AG09319 (cell line): ENCODE measurements at places on chromosomes 5 and 9.

DNA sequence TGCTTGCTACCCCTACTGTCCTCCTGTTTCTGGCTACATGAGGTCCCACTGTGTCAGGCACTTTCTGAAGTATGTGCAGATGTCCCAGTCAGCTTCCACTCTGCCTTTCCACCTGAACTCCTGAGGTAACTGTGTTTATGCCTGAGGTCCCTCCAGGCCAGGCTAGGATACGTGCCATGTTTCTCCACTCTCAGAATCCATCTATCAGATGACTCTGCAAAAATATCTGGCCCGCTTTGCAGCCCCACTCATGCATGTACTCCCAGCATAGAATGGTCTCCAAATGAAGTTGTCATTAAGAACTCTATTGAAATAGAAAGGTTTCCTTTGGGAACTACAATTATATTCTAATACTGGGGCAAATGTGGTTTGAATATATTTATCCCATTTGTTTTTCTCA lies 231.9 kb upstream of the RASEF start:
- DNase-seq = no peak

- DNase-seq = no peak
Measured at GRCh38 chr9:137658781-137659180, 40.0 kb downstream of the EHMT1 start.

DNA sequence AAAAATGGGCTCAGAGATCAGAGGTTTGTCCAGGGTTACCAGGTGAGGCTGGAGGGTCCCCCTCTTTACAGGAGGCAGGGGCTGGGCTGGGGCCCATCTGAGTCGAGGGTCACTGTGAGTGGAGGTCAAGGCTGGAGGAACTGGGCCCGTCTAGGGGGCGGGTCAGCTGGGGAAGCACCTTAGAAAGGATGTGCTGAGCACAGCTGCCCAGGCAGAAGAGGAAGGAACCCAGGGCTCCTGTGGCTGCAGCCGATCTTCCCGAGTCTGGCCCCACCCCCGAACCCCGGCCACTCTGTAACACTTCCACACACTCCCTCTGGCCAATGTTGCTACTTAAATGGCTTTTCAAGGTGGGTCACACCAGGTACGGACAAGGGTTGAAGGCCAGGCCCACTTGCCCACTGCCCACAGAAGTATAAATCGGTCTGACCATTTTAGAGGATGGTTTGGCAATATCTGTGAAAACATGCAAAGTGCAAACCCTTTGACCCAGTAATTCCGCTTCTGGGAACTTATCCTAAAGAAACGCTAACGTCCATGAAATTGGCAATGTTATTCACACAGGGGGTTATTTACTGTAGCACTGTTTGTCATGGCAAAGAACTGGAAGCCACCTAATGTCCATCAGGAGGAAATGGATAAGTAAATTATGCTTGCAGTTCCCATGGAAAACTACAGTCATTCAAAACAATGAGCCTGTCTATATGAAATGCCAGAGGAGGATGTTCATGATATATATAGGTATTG lies 30.5 kb upstream of the EEIG1 start:
- no peak for DNase-seq

DNA sequence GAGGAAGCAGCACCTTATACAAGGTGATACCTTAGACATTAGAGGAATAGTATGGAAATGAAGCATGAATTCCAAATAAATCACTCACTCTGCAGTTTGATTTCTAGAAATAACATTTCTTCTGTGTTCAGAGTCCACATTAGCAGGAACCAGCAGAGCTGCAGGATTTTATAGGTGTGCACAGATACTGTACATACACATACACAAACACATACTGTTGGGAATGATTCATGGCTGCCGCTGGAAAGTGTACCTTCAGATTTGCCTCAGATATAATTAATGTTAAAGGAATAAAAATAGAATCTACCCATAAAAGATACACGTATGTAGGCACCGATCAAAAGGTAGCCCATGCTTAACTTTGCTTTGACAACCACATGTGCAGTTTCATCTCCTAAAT lies 578.1 kb downstream of the CSNK1G3 start:
- DNase-seq = no peak

- DNase-seq = no peak
Measured at GRCh38 chr5:81925009-81925408, 46.8 kb upstream of the ATG10 start.

- no peak for DNase-seq
Measured at GRCh38 chr9:128150594-128151308, 1.5 kb downstream of the LCN2 start.

DNA sequence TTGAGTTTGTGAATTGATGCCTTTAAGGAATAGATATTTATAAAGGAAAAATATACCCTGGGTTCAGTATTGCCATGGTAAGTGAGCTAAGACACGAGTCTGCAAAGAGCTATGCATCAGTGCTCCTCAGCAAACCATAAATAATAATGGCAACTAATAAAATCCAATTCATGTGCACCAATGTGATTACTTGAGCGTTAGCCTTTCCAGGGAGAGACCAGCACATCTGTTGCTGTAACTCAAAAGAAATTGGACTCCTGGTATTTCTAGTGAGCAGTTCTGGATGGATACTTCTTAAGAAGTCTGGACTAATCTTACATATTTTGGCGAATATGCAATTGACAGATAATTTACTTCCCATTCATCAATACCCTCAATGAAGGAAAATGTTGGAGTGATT lies 373.3 kb downstream of the ARHGEF28 start:
- no peak for DNase-seq

GRCh38 chr5:9071524-9071923 lies 474.4 kb downstream of the SEMA5A start:
- no peak for DNase-seq

DNA sequence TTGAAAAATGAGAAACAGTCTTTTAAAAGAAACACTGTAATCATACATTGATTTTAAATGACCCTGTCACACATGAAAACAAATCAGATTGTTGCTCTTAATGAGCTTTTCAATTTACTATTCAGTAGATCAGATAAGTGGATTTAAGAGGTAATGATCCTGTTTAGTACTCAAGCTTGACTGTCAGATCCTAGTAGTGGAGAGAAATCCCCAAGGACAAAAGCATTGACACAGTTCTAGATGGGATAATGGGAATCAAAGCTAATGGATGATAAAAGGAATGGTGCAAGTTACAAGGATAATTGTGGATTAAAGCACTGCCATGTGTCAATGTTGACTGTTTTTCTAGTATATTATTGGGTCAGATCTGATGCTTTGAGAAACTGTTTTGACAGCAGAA lies 142.3 kb upstream of the TLX3 start:
- DNase-seq = no peak

DNA sequence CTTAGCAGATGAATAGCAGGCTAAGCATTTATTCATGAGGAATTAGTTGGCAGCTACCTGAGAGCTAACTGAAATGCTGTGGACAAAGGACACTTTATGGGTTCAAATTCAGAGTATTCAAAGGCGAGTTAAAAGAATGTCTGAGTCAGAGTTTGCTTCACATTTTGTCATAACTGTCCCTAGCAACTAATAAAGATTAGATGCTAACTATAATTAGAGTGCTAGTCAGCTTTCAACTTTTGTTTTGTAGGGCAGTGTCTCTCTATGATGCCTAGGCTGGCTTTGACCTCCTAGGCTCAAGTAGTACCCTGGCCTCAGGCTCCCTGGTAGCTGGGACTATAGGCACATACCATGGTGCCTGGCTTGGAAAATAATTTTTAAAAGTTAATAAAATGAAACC lies 4.6 kb downstream of the SMC5 start:
- no peak for DNase-seq

GRCh38 chr5:115377468-115378217 lies 81.2 kb upstream of the CCDC112 start:
- peak; percentile 77 for DNase-seq

DNA sequence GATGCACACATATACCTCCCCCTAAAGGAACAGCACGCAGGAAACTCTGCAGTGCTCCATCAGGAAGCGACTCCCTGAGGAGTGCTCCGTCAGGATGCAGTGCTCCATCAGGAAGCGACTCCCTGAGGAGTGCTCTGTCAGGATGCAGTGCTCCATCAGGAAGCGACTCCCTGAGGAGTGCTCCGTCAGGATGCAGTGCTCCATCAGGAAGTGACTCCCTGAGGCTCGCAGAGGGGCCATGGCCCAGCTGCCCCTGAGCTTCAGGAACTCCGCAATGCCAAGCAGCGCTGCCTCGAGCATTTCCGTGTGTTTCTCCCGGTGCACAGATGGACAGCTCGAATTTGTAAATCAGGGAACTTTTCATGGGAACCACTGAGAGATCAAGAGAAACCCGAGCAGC lies 88.1 kb downstream of the PAX5 start:
- DNase-seq = no peak

- DNase-seq = no peak
Measured at GRCh38 chr5:142506756-142507155, 179.1 kb downstream of the FGF1 start.

DNA sequence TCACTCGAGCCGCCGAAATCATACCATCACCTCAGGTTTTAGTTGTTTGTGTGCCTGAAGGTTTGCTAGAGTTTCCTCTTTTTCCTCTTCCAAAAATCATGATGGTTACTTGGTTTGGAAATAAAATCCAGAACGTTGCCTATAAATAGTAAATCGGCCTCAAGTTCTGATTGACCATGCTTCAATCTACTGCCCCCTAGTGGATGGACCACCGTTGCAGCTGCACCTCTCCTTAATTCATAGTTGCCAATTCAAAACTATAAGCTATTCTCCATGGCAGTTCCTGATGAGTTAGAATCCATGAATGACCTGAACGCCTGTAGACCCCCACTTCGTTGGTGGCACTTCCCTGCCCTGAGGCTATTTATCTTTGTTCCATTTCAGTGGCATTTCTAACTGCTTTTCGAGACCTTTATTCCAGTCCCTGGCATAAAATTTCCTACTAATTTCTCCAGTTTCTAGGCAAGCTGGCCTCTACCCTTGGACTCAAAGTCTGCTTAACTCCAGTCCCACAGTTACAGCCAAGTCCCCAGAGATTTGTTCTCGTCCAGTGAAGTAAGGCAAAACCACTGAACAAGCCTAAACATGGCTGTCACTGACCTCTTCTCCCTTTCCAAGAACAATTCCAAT lies 422.6 kb downstream of the EFNA5 start:
- DNase-seq = no peak

- no peak for DNase-seq
Measured at GRCh38 chr5:133236976-133237375, 185.2 kb downstream of the HSPA4 start.

DNA sequence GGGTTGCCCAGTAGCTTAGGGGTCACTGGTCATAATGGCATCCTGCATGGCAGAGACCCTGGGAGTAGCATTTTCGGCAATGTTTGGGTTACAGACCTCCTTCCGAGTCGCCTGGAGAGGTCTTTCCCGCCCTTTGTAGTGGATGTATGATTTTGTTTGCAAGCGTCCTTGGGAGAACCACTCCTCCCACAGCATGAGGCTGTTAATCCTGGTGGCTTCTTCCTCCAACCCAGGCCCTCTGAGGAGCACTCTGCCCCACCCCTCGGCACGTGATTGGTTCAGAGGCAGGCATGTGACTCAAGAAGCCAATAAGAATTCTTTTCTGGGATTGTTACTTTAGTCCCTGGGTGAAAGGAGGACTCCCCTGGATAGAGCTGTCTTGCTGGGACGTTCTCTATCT lies 30.2 kb upstream of the GRHPR start:
- DNase-seq = no peak

- no peak for DNase-seq
Measured at GRCh38 chr9:94999832-95000231, 273.3 kb downstream of the AOPEP start.

GRCh38 chr5:78541086-78541654 lies 107.4 kb downstream of the LHFPL2 start:
- DNase-seq = no peak

DNA sequence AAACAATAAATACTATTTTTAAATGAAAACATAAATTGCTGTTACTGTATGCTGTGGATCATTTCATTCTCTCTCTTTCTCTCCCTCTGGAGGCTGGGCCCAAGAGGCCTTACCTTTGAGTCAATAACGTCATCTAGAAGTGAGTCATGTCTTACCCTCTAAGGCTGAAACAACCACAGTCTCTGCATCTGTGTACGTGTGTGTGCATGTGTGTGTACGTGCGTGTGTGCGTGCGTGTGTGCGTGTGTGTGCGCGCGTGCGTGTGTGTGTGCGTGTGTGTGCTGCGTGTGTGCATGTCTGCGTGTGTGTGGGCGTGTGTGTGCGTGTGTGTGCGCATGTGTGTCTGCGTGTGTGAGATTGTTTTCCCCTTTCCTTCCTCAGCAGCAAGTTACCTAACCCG lies 13.6 kb upstream of the IL17B start:
- no peak for DNase-seq

- DNase-seq = no peak
Measured at GRCh38 chr9:93028448-93029006, 30.0 kb upstream of the SUSD3 start.

DNA sequence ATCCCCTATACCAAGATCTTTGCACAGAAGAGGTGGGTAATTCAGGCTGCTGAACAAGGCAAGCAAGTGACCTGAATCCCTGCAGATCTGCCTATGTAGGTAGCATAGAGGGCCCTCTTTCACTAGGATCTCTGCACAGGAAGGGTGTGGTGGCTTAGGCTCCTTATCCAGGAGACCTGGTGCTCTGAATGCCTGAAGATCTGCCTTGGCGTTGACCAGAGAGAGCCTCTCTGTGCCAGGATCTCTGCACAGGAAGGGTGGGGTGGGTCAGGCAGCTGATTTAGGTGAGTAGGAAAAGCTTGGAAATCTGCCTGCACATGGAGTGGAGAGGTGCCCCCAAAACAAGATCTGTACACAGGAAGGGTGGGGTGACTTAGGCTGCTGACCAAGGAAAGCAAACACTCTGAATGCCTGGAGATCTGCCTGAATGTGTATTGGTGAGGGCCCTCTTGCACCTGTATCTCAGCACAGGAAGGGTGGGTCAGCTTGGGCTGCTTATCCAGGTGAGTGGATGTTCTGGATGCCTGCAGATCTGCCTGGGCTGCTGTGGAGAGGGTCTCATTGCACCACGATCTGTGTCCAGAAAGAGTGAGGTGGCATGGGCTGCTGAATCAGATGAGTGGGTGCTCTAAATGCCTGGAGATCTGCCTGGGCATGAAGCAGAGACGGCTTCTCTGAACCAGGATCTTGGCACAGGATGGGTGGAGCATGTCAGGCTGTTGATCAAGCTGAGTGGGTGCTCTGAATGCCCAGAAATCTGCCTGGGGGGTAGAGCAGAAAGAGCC lies 365.9 kb downstream of the DMAC1 start:
- no peak for DNase-seq

DNA sequence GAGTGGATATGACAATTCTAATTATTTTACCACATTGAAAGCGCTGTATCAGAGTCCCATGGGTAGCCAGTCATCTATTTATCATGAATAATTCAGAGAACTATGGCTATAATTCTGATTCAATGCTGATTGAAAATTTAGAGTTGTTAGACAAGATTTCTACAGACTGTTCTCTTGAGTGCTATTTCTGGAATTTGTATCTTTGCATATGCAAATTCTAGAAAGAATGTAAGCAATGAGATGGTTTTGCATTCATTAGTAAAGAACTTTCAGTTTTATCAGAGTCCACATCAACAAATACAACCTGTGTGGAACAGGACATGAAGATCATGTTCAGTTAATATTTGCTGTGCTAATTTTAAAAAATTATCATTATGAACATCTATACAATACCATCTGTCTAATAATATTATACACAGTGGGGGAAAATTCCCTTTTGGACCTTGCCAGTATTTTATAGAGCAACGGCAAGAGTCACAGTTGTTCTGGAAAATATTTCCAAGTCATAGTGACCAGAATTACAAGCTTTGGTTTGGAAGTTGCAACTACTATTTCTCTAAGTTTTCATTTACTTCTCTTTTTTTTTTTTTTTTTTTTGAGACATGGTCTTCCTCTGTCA lies 372.7 kb upstream of the PTGER4 start:
- DNase-seq = no peak

- DNase-seq = no peak
Measured at GRCh38 chr5:180105827-180106312, 34.3 kb upstream of the RNF130 start.

GRCh38 chr9:15227491-15227890 lies 79.5 kb downstream of the TTC39B start:
- DNase-seq = no peak
